Regular cardiac myocyte (primary cell): ENCODE measurements at places on chromosomes 1 and 21. TPM values are rescaled to one million over a fixed set of nuclear protein-coding genes. Genes with fewer than 3 reads are reported as not detected.

Gene DYNLT4
- total RNA-seq = not detected in 2 replicates

Gene PTCH2
- under 0.01 TPM in 2 replicates for total RNA-seq

Gene MFN2
- 51.6 and 92.6 TPM in 2 replicates for total RNA-seq

Gene LRRC3
- total RNA-seq = 0.38 and 0.85 TPM in 2 replicates

Gene SYT6
- not detected in 2 replicates for total RNA-seq

Gene RCSD1
- total RNA-seq = 0.38 and 1.7 TPM in 2 replicates

Gene ERICH3
- under 0.01 TPM in 1 of 2 replicates, not detected in the other for total RNA-seq

Gene LRRC39
- 0.38 and 1.4 TPM in 2 replicates for total RNA-seq

Gene ATF3
- 5.4 and 14.9 TPM in 2 replicates for total RNA-seq

Gene PTPN22
- total RNA-seq = 2.1 and 3.1 TPM in 2 replicates

Gene LCE2B
- not detected in 2 replicates for total RNA-seq

Gene TRMT1L
- 21.1 and 31.3 TPM in 2 replicates for total RNA-seq

Gene TMCO2
- total RNA-seq = not detected in 2 replicates

Gene SFN
- total RNA-seq = 0.56 and 2.7 TPM in 2 replicates

Gene SPEN
- total RNA-seq = 16.9 and 17.8 TPM in 2 replicates

Gene G0S2
- total RNA-seq = 10.4 and 34.1 TPM in 2 replicates

Gene CFHR2
- total RNA-seq = not detected in 2 replicates

Gene NPHS2
- total RNA-seq = not detected in 2 replicates

Gene KCND3
- total RNA-seq = under 0.01 and 0.28 TPM in 2 replicates

Gene KPRP
- total RNA-seq = not detected in 2 replicates

Gene RGS8
- total RNA-seq = 0.28 TPM in 1 of 2 replicates, not detected in the other
